Heart right ventricle (tissue), 16 donors: ENCODE measurements at places on chromosomes 6 and 20.

DNA sequence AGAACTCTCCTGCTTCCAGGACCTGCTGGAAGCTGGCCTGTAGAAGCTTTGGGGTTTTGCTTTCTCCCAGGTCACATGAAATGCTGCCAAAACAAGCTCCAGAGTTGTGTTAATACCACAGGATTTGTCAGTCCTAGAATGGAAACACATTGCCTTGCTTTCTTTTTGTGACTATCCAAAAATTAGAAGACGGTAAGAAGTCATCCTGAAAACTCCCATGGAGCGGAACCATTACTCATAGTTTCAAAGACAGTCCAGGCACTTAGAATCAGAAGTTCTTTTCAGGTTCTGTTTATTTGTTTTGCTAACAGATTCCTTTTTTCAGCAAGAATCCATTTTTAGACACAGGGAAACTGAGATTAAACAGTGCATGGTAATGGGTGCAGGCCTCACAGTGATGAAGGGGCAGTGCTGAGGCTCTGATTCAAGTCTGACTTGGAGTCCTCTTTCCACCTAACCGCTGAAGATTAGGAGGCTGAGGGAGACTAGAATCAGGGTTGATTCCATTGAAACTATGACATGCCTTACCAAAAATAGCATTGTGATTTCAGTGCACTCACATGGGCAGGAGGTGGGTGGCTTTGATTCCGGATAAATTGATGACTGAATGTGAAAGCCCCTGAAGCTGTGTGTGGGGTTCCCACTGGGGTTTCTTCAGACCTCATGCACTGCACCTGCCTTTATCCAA lies 72.2 kb upstream of the NAA20 start:
- DNase-seq: no peak

DNA sequence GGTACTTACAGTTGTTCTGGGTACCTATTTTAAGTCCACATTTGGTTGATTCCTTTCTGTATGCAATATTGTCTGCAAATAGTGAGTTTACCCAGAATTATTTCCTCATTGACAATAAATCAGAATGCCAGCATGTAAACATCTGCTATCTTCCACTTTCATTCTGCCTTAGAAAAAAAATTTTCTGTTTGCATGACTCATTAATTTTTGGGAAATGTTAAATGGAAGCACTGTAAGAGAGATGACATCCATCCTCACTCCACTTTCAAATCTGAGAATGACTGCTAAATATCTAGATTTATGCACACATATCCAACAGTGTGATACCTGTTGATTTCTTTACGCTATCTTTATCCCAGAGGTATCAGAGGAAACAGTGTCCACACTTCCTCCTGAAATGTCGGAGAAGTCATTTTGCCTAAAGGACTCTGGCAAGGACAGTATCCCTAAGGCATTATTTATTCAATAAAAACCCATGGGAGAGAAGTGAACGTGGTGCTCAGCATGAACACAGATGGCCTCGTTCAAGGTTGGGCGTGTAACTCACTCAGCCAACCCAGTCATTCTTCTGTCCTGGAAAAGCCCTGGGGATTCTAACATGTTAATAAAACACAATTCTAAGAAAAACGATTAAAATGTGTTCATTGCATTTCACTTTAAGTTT lies 780.9 kb downstream of the QKI start:
- no peak for DNase-seq

DNA sequence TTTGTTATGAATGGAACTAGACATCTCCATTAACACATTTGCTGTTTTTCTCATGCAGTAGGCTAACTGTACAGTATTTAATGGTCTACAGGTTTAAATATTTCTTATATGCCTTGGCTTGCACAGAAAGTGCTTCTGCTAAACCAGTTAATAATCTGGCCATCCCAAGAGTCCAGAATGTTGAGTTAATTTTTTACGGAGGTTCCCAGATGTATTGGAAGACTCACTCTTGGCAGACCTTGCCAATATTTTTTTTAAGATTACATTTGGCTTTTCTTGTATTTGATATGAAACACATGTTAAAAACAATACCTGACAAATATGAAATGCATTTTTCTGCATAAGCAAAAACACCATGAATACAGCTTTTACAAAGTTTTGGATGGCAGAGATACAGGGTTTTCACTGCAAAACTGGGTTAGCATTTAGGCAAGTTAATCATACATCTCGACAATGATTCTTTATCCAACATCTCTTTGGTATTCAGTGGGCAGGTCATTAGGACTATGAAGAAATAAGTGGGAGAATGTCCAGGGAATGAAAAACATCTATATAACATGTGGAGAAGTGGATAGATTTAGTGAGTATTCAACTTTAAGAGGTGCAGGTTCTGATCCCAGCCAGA lies 94.0 kb downstream of the SGK1 start:
- no peak for DNase-seq

GRCh38 chr6:15304337-15305042 lies 58.6 kb downstream of the JARID2 start:
- no peak for DNase-seq

GRCh38 chr20:4320291-4320690 lies 304.9 kb upstream of the RNF24 start:
- no peak for DNase-seq

DNA sequence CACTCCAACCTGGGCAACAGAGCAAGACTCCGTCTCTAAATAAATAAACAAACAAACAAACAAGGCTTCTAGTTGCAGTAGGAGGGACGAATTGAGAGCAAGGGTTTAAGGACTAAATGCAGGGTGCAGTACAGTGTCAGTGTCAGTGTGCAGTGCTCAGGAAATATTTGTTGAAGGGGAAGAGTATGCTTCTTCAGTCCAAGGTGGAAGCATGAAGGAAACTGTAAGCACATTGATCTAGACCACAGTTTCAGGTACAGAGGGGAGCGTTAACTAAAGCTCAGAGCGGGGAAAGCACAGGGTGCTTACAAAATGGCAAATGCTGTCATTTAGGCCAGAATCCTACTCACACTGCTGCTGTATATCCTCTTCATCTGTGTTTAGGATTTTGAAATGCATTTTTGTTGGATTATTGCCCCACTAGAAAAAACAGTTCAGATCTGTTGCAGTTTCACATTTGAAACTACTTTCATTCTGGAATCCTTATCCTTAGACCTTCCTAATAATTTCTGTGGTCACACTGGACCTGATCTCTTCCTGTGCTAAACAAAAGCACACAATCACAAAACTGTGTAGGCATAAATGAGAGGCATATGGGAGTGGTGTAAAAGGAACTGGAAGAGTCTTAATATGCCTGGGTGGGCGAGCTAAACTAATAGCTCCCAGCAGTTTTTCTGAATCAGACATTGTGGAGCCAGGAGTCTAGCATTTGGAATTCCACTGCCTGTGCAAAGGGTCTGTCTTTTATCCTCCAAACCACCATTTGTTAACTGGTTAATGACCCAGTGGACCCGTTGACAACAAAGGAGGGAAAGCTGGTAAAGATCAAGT lies 41.4 kb downstream of the CBFA2T2 start:
- no peak for DNase-seq

- no peak for DNase-seq
Measured at GRCh38 chr20:50050214-50050613, 62.7 kb downstream of the UBE2V1 start.

DNA sequence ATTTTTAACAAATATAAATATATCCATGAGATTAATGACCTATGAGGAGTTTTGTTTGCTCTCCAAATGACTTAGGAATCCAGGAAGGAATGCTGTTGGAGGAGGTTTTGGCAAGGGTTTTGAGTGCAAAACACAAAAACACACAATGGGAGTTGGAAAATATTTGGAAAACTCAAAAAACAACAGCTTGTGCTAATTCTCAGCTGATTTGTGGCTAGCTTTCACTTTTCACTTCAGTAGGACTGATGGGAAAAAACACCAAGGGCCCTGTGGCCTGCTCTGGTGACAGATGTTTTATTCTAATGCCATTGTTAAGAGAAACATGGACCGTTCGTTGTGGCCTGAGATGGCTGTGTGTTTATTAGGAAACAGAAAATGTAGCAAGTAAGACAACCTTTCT lies 113.9 kb downstream of the ALDH8A1 start:
- no peak for DNase-seq

DNA sequence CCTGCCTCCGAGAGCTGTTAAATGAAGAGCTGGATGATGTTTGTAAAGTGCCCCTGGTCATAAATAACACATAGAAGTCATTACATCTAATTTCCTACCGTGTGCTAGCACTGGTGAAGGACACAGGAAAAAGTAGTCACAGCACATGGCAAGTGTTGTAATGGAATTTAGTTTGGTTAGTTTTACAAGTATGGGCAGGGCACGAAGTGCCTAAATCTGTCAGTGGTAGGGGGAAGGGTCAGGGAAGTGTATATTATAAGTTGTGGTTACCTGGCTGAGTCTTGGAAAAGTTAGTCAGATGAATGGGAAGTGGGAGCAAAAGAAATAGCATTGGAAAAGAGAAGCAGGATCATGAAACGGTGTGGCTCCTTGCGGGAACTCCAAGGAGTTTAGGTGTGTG lies 1.6 kb downstream of the RIPPLY2 start:
- no peak for DNase-seq

DNA sequence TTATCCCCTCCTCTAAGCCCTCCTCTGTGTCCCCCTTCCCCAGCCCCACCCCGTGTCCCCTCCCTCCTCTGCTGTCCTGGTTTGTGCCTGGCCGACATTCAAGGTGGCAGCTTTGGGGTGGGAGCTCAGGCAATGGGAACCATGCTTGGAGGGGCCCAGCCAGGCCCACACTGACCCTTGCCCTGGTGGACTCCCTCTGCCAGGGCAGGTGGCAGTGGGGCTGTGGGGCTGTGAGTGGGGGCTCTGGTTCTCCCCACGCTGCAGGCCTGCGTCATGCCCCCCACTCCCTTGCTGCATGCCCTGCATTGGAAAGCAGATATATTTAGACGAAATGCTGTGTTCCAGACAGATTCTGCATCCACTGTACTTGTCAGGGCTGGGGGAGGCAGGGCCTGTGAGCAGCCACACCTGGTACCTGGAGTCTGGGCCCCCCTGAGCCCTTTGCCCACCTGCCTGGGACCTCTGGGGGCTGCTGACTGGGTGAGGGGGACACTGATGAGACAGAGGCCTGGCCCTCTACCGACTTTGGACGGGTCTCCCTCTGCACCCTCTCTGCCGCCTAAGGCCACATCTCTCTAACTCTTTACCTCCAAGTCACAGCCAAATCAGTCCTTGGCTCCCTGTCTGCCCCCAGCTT lies 14.2 kb downstream of the DLGAP4 start:
- DNase-seq: no peak

DNA sequence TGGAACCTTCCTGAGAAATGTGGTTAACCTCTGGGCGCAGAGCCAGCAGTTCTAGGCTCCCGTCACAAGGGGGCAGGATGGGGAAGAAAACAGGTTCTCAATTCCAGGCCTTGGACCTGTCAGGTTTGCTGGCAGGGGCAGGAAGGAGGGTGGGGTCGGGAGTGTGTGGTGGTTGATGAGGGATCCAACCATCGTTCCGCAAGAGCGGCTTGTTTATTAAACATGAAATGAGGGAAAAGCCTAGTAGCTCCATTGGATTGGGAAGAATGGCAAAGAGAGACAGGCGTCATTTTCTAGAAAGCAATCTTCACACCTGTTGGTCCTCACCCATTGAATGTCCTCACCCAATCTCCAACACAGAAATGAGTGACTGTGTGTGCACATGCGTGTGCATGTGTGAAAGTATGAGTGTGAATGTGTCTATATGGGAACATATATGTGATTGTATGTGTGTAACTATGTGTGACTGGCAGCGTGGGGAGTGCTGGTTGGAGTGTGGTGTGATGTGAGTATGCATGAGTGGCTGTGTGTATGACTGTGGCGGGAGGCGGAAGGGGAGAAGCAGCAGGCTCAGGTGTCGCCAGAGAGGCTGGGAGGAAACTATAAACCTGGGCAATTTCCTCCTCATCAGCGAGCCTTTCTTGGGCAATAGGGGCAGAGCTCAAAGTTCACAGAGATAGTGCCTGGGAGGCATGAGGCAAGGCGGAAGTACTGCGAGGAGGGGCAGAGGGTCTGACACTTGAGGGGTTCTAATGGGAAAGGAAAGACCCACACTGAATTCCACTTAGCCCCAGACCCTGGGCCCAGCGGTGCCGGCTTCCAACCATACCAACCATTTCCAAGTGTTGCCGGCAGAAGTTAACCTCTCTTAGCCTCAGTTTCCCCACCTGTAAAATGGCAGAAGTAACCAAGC lies 29.6 kb downstream of the SRSF3 start:
- peak; percentile 82 for DNase-seq

DNA sequence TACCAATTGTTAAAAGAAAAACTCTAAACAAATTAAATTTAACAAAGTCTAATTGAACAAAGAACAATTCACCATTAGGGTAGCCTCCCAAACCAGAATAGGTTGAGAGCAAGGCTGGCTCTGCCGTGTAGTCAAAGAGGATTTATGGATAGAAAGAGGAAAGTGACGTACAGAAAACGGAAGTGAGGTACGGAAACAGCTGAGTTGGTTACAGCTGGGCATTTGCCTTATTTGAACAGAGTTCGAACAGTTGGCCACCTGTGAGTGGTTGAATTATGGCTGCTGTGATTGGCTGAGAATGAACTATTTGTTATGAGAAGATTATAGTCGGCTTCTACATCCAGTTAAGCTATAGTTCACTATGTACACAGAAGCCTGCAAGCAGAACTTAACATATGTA lies 18.5 kb upstream of the ISM1 start:
- no peak for DNase-seq

DNA sequence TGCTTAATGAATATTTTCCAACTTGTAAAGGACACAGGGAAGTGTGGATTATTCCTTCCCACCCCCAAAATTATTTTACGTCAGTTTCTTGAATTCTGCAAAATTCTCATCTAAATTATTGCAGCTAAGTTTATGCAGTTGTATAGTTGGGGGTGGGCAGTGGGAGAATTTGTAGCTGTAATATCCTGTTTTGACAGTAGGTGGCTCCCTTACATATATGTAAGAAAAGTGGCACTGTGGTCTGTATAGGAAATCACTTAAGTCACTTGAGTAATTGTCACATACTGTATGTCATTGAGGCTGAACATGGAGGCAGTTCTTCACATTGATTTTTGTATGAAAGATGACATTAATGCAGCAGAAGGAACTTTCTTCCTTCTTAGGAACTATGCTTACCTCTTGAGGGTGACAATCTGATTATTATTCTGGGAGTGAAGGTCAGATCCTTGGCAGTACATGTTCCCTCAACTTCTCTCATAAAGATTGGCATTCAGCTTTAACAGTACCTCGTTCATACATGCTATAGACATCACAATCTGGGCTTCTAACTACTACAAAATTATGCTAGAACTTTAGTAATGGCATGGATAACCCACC lies 14.6 kb upstream of the CFAP206 start:
- no peak for DNase-seq

GRCh38 chr6:2917065-2917464 lies 14.0 kb upstream of the SERPINB9 start:
- no peak for DNase-seq

DNA sequence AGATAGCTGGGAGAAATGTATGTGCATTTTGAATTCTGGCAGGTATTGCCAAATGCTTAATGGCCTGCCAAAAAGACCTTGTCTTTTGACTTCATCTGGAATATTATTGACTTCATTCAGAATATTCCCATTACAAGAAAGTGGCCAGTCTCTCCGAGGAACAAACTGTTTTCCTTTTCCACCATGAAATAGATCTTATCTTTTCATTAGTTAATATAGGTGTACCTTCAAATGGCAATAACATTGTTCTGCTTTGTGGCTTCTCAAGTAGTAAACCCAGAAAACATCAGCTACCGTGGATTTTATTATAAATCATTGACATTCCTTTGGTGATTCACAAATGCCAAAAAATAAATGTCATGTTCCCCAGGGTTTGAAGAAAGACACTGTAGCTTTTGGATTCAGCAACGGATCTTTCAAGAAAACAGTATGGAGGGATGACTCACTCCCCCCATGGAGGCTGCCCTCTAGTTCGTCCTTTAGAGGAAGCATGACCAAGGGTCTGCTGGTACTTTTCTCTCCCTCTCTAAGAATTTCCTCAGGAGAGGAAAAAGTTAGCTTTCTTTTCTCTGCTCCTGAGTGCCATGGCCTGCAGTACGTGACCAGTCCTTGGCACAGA lies 1.1 kb upstream of the RNF182 start:
- no peak for DNase-seq
